ENCODE measurements at places on chromosomes 2 and 18.

- peak; percentile 37 for DNase-seq
These were observed 8.2 kb upstream of the SMARCAL1 start for GRCh38 chr2:216404010-216404618.

GRCh38 chr18:48399303-48400075 is 9.7 kb downstream of the ZBTB7C start:
- no peak for DNase-seq

DNA sequence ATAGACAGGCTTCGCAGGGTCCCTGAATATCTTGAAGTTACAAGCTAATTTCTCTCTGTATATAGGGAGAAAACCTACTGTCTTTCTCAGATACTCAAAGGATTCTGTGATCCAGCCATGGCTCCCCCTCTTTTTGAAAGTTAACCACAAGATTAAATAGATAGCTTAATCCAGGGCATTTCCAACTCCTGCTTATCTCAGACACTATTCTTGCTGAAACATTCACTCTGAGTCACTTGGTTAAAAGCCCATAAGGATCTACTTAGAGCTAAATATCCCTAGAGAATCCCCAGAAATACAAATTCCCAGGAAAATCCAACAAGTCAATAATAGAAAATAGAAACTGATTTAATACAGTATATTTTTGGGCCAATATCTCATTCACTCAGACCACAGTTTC is 179.1 kb upstream of the LYPD1 start:
- DNase-seq: peak; percentile 22

- no peak for DNase-seq
These were observed 51.6 kb upstream of the CD28 start for GRCh38 chr2:203654826-203655225.

DNA sequence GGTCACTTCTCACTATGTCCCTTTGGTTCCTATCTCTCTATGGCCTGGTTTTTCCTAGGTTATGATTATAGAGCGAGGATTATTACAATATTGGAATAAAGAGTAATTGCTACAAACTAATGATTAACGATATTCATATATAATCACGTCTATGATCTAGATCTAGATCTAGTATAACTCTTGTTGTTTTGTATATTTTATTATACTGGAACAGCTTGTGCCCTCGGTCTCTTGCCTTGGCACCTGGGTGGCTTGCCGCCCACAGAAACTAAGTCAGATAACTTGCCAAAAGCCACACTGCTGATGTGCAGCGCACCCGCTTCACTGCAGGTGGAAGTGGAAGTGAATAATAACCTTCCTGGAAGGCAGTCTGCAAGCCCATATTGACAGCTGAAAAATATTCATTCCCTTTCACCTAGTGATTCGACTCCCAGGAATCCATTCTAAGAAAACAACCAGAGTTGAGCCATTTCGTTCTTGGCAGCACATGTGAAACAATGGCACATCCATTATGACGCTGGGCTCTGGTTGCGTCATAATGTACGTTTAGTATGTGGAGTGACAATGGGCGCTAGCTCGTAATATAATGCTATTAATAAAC is 725 bp upstream of the ANKRD53 start:
- DNase-seq: peak; percentile 86

GRCh38 chr2:191636235-191636543 is 41.7 kb upstream of the NABP1 start:
- peak; percentile 85 for DNase-seq

DNA sequence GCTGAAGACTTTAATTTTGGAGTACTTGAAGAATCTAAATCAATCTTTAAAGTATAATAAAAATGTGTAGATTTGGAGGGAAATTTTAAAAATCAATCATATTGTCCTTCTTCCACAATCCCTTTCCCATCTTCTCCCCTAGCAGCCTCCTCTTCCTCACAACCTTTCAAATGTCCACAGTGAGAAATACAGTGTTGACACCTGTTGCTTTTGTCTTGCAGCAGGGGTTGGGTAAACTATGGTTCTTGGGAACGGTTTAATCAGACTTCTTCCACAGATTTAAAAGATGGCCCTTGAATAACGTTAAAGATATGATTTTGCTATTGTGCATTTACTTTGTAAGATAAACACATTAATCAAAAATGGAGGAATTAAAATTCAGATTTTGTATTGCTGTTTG is 113.8 kb upstream of the SLC1A4 start:
- DNase-seq: no peak

- DNase-seq: peak; percentile 86
These were observed 532 bp upstream of the YES1 start for GRCh38 chr18:812376-813171.

DNA sequence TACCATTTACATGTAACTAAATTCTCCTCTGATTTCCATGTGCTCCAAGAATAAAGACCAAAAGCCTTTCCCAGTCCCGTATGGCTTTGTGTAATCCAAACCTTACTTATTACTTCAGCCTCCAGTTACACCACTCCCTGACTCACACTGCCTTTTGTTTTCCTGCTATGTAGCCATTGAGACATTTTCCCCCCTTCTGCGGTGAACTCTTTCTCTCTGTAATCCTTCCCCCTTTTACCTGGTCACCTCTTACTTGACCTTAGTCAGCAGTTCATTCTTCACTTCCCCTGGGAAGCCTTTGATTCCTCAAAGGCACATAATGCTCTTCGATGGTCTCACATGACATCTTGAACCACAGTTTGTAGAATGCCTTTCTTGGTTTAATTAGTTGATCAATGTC is 256.0 kb upstream of the FANCL start:
- peak; percentile 3 for DNase-seq

GRCh38 chr2:210324458-210324857 is 9.5 kb upstream of the MYL1 start:
- DNase-seq: no peak

DNA sequence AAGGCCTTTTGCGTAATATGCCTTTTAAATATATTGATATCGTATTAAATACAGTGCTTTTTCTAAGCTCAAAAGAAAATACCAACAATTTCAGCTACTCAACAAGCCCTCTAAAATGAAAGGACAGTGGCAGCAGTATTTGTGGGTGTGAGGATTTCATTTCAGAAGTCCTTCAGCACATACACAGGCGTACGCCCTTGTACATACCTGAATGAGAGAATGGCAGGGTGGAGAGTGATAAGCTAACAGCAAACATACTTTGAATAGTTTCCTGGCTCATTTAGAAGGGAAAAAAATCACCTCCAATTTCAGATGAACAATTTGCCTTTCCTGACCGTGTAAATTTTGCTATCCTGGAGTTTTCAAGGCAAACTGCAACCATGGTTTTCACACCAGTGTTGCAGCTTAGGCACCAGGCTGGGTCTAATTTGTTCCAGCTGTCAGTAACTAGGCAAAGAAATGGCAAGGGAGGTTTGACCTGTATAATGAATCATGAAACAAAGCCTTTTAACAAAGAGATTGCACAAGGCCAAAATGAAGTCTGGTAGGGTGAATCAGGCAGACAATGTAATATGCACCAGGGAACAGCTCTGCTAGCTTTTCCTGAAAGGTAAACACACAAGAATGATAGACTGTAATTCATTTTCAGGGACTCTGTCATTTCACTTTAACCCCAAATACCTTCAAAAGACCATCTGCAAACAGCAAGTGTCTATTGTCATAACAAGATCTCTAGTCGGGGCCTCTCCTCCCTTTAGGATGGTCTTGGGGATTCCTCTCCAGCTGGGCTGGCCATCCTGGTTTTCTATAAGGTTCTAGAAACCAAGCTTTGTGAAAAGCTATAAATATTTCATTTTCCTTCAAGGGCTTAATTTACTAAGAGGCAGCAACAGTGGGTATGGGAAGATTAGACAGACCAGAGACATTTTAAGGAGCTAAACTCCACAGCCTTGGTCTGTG is 11.5 kb downstream of the ANKRD29 start:
- peak; percentile 92 for DNase-seq

GRCh38 chr2:98821629-98822135 is 90.8 kb upstream of the MGAT4A start:
- DNase-seq: no peak

GRCh38 chr2:224884188-224884587 is 158.1 kb downstream of the DOCK10 start:
- DNase-seq: peak; percentile 84

GRCh38 chr2:143428700-143429099 is 299.5 kb downstream of the ARHGAP15 start:
- DNase-seq: peak; percentile 11

DNA sequence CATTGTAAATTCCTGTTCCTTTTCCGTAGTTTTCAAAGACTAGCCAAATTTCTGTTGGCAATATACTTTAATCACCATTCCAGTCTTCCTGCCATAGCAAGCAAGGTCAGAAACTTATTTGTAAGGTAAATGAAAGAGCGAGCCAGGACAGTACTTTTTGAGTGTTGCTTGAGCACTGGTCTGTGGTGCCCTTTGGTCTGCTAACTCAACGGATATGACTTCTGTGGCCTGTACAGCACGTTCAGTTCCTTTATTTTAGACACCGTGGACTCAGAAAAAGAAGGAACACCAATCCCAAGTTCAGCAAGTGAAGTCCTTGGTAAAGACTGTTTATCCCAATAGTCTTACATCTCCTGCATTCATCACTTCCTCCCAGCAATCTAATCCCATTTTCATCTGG is 166.3 kb downstream of the MYO1B start:
- DNase-seq: no peak

- no peak for DNase-seq
These were observed 116.2 kb downstream of the EML6 start for GRCh38 chr2:54839461-54840255.

DNA sequence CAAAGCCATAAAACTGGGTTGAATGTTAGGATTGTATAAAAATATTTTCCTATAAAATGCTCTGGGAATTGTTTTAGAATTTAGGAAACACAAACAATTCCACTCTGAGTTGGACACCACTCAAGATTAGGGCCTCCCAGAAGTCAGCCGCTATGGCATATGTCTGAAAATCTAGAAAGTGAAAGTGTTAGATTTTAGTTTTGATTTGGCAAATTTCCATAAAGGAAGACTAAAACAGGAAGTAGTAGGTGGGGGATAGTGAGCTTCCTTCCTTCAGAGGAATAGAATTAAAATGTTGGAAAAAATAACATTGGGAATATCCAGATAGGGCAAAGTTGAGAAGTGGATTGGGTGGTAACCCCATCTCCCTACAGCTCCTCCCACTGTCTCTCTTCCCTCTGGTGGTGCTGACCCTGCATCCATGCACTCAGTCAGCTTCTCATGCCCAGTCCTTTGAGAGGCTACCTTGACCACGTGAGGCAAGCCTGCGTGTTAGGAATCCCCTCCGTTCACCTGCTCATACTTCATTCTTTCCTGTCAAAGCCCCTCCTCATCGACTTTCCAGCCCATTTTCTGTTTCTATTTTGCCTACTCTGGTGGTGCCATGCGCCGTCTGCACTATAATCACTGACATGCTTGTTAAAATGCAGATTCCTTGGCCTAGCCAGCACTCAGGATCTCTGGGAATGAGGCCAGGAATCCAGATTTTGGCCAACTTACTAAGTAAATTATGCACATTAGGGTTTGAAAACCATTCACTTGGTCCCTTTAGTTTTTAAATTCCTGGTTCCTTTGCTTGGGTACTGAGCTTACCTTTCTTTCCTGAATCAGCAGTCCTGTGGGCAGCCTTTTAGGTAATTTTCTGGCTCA is 83.5 kb downstream of the POLE4 start:
- peak; percentile 10 for DNase-seq

DNA sequence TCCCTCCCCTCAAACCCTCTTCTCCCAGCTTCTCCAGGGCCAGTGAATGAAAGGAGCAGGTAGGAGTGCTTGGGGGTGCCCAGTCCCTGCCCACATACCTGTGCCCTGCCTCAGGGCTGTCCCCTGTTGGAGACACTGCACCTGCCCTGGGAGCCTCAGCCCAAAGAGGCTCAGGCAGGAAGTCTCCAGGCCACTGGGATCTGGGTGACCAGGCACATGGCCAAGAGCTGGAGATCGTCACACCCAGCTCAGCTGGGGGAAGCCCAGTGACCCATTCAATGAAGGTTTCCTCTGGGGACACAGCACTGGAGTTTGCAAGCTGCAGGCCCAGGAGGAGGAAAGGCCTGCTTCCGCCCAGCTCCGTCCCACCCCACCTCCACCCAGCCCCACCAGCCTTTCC is 156.4 kb downstream of the ZFP36L2 start:
- no peak for DNase-seq

- no peak for DNase-seq
These were observed 113.8 kb downstream of the GALNT1 start for GRCh38 chr18:35695384-35695783.

DNA sequence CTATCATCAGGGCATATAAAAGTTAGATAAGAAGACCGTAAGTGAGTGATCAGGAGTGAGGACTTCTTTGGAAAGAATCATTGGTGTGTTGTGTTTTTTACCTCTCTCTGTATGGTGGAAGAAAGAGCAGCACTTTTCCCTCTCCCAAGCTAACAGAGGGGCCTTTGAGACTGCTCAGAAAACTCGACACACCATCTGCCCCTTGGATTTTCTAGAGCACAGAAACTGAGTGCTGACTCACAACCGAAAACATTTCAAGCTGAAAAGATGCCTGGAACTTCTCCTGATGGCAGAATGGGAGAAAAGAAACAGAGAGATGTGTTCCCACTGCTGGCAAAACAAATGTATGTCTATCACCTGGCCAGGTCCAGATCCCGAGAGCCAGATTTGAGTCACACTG is 156.6 kb downstream of the DNAH7 start:
- no peak for DNase-seq

Data from iris pigment epithelial cell (primary cell).